ENCODE measurements at places on chromosomes 7 and 10.
A peak's percentile ranks its signal among the peaks of the same experiment; 100 is the strongest.

DNA sequence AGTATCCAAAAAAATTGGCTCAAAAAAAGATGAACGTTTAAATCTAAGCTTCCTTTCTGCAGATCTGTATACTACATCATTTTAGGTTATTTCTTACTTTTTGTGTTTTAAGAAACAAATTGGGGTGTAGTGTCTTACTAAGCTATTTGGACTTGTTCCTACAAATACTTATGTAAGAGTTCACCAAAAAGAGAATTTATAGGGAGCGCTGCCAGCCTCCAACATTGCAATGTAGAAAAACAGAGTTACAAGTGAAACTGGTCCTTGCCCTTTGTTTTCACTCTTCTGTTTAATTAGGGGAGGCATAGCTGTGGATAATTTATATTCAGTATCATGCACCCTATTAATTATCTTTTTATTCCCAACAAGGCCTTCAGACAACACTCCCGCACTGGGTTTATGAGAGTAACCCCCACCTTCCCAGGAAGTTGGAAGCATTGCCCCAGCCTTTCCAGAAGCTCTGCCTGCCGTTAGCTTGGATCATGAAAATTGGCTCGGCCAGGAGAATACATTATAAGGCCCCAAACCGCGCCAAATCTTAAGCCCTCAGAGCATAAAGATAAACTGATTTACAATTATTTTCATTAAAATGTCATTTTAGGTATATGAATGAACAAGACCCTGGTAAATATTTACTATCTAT lies 261.8 kb upstream of the KLF6 start:
- no peak for DNase-seq

GRCh38 chr10:126400641-126401040 lies 12.4 kb upstream of the ADAM12 start:
- no peak for DNase-seq

DNA sequence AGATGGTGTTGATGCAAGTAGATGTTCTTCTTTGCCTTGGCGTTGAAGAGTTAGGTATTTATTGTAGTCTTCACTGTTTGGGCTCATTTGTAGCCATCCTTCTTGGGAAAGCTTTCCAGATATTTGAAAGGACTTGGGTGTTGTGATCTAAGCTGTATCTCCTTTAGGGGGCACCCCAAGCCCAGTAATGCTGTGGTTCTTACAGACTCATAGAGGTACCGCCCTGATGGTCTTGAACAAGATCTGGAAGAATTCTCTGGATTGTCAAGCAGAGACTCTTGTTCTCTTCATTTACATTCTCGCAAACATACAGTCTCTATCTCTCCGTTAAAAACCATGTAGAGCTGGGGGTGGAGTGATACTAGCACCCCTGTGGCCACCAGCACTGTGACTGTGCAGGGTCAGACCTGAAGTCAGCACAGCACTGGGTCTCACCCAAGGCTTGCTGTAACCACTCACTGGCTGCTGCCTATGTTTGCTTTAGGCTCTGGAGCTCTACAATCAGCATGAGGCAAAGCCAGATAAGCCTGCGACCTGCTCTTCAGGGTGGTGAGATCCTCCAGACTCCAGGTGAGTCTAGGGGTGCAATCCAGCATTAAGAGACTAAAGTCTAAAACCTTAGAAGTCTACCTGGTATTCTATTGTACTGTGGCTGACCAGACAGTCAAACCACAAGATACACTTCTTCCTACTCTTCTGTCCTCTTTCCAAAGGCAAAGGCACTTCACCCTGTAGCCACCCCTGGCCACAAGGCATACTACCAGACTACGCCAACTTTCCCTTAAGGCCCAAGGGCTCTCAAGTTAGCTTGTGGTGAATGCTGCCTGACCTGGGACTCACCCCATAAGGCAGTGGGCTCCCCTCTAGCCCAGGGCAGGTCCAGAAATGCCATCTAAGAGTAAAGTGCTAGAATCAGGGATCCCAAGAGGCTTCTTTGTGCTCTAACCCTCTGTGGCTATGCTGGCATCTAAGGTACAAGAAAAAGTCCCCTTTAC lies 209.7 kb upstream of the TMEM196 start:
- no peak for DNase-seq

GRCh38 chr10:127524229-127524628 lies 24.9 kb upstream of the NPS start:
- DNase-seq: no peak

DNA sequence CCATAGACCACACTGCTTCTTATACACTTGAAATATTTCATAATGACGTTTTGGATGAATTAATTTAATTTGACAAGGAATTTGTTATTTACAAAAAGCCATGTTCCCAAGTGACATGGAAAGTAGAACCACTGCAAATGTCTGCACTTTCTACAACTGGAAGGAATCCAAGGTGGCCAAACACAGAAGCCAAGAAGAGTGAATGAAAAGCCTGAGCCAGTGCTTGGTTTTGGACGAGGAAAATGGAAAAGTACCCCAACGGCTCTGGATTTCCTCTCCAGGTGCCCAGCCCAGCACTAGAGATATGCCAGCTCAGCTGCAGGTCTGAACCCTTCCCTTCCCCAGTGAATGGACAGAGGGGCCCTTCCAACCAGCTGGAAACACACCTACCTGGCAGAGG lies 279.4 kb downstream of the TNS3 start:
- DNase-seq: no peak

GRCh38 chr7:112873831-112874553 lies 83.8 kb upstream of the TMEM168 start:
- no peak for DNase-seq

DNA sequence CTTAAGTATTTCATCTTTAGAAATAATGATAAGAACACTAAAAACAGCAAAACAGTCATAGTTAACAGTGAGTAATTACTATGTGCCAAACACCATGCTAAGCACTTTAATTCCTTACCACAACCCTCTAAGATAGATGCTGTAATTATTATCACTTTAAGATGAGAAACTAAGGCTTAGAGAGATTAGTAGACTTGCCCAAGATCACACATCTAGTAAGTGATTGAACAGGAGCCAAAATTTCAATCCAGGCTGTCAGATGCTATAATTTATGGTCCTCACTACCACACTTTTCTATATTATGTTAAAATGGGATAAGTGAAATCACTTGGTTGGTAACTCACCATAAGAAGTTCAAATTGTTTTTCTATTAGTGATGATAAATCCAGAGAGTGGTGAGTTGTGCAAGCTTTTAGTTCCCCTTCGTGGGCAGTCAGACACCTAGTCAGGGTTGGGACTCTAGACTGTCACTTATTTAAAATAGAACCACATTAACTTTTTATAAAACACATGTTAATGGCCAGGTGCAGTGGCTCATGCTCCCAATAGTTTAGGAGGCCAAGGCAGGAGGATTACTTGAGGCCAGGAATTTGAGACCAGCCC lies 85.9 kb upstream of the GATA3 start:
- DNase-seq: no peak

DNA sequence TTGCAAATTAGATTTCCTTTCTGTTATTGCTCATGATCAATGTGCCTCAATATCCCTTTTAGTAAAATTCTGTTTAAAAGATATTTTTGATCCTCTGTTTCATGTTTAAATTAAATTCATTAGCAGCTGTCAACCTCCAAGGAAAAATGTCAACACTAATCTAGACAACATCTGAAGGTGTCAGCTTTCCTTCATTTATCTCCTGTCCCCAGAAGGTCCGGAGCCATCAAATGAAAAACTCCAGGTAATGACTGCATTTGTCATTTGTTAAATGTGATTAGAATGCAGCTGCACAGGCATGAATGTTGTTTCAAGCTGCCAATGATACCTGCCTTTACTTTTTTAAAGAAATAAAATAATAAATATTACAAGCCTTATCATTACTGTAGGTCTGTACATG lies 463.7 kb upstream of the SEMA3A start:
- no peak for DNase-seq

DNA sequence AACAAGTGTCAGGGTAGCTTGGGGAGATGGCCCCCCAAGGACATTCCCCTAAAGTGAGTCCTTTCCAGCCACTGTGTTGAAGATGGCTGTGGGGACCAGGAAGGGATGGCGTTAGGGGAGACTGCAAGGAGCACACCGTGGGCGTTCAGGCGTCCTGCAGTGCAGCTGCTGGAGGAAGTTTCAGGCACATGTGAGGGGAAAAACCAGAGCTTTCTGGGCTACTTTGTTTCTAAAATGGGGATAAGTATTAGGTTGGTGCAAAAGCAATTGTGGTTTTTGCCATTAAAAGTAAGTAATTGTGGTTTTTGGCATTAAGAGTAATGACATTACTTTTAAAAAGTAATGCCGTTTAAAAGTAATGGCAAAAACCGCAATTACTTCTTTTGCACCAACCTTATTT lies 14.3 kb downstream of the PRF1 start:
- no peak for DNase-seq

- peak; percentile 77 for DNase-seq
Observed at GRCh38 chr10:96369890-96370583, 11.2 kb upstream of the OPALIN start.

DNA sequence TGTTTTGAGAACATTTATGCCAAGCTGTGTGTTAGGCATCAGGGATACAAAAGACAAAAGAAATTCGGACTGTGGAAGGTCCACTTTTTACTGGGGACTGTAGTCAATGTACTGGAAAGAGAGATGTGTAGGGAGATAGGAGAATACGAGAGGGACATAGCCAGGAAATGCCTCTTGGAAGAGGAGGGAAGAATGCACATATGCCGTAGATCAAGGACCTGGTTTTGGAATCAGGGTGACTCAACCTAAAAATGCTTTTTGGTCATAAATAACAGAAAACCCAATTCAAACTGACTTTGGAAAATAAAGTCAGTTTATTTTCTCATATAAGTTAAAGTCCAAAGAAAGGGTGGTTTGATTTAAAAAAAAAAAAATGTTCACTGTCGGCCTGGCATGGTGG lies 140.3 kb upstream of the TCF7L2 start:
- DNase-seq: no peak

DNA sequence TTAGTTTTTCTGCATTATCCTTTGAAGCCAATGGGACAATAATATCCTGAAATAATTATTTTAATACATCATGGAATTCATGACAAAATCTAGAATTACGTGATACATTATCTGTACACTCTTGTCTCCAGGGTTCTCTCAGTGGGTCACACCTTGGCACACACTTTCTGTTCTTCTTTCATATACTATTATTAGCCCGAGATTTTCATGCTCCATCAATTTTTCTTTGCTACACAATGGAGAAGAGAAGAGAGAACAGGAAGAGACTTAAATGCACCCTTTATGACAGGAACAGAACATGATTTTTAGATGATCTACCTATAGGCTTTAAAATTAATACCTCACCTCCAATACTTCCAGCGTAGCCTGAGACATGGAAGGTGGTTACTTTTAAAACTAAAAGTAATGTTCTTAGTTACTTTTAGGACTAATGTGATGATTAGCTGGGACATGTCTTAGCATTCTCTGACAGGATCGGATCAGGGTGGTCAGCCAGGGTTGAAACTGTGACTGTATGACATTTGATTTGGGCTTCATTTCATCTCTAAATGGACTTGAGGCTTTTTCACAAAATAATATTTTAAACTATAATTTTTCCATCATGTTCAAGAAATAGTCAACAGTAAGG lies 148.2 kb upstream of the WNT16 start:
- DNase-seq: no peak

GRCh38 chr7:140263277-140263676 lies 86.5 kb upstream of the KDM7A start:
- no peak for DNase-seq

- DNase-seq: no peak
Observed at GRCh38 chr10:60352105-60352504, 37.6 kb downstream of the ANK3 start.

- DNase-seq: no peak
Observed at GRCh38 chr7:135965602-135966001, 11.6 kb downstream of the MTPN start.

DNA sequence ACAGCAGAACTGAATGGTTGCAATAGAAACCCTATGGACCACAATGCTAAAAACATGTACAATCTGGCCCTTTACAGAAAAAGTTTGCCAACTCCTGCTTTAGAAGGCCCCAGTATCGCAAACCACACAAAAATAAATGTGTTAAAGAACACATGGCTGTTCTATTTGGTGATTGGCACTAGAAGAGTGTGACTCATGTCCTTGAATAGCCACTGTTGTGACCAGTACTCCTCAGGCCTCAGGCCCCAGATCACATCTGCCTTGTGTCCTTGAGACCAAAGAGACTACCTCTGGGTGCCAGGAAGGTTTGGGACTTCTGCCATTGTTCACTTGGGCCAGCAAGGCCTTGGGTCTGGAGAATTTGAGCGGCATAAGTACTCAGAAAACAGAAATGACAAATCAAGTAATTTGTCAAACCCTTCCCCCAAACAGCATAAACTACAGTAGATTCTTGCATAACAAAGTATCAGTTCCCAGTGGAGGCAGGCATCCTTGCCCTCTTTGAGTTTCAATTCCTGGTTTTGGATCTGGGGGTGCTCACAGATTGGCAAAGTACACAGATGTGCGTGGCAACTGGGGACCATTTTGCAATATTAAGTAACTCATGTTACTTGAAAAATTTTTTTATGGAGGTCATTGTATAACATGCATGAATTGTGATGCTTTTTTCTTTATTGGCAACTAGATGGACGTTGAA lies 50.2 kb downstream of the MTURN start:
- no peak for DNase-seq

GRCh38 chr10:21399392-21400035 lies 126.0 kb downstream of the SKIDA1 start:
- no peak for DNase-seq

DNA sequence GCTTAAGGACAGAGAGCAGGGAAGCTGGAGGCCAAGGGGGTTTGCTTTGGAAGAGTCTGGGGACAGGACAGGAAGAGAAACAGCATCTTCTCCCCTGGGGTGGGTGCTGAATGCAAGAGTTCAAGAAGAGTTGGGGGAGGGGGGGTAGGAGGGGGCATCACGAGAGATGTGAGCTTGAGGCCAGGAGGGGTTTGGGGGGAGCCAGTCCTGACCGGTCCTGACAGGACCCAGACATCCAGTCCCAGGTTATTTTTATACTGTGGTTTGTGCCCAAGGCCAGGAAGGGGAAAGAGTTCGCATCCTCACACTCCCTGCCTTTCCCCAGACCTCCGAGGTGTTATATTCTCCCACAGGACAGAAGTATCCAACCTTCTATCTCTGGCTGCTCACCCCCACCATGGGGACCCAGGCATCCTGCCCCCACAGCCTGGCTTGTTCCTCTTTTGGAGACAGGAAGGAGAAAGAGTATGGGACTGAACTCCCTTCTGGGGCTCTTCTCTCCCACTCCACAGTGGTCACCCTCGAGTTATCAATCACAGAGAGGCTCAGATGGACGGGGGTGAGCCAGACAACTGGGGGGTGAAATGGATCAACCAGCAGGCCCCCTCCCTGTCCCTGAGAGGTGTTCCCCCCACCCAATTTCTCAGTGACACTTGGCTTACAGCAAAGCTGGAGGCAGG lies 2.8 kb downstream of the TSC22D4 start:
- DNase-seq: no peak

DNA sequence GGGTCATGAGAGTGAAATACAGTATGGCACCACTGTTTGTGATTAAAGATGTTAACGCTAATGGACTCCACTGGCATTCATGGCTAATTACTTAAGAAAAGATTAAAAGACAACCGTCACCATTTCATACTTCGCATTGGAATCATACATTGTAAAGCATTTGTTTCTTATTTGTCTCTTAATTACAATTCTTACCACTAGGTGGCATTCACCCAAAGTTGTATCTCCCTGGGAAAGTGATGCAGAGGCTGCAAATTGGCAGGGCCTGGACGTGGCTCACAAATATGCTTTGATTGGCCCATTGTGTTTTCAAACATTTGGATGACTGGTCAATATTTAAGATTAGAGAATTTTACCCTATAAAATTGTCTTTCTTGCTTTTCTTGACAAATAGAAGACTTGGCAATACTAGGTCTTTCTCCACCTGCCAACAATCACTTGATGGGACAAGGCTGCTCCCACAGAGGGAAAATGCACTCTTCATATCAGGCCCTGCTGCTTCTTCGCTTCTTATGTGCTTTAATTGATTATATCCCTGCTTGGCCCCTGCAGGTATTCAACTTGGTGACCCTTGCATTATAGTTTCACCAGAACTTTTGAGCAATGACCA lies 72.1 kb upstream of the STARD3NL start:
- DNase-seq: peak; percentile 26
